ENCODE measurements at places on chromosomes 3 and 15.

DNA sequence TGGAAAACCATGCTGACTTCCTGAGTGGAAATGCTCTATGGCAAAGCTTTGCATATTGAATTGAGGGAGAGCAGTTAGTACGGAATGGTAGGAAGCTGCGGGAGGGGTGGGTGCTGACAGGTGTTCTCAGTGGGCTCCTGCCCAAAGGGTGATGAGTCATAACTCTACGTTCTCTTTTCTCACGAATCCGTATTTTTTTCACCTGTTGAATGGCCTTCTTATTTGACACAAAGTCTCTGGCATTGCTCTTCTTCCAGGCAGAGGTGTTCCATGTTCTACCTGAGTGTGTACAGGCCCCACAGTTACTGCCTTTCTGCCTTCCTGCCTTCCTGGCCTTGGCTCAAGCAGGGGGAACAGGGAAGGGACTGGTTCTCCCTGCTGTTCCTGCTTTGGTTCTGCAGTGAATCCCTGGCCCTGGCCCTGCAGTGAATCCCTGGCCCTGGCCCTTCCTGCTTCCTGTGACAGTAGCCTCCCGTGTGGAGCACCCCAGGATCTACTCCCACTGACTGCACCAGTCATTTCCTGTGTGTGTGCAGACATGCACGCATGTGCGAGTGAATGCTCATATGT lies 31.9 kb downstream of the TRAK1 start:
- no peak for DNase-seq

GRCh38 chr3:172232579-172233212 lies 193.3 kb downstream of the FNDC3B start:
- DNase-seq: no peak

- no peak for DNase-seq
These were observed 34.5 kb downstream of the SLCO2A1 start for GRCh38 chr3:133995264-133995663.

GRCh38 chr3:12972781-12973702 lies 100.2 kb downstream of the IQSEC1 start:
- DNase-seq: no peak

DNA sequence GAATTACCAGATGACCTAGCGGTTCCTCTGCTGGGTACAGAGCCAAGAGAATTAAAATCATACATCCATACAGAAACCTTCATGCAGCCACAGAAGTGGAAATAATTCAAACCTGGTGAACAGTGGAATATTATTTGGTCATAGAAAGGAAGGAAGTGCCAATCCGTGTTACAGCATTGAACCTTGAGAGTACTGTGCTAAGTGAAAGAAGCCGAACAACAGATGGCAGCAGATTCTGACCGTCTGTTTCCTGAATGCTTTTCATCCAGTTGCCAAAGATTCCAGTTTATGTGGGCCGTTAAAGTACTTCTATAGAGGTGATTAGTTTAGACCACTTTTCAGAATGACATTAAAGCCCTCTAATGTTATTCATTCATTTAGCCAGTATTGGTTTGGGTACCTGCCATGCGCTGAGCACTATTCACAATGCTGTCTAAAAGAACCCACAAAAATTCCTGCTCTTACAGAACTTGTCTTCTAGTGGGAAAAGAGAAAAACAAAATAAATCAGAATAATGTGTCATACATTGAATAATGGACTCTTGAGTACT lies 45.8 kb upstream of the SENP5 start:
- DNase-seq: no peak

- no peak for DNase-seq
These were observed 72.7 kb downstream of the GSK3B start for GRCh38 chr3:120021523-120021922.

- no peak for DNase-seq
These were observed 17.7 kb downstream of the SEC62 start for GRCh38 chr3:169984292-169984691.

- DNase-seq: no peak
These were observed 14.2 kb downstream of the NR1D2 start for GRCh38 chr3:23959135-23959900.

DNA sequence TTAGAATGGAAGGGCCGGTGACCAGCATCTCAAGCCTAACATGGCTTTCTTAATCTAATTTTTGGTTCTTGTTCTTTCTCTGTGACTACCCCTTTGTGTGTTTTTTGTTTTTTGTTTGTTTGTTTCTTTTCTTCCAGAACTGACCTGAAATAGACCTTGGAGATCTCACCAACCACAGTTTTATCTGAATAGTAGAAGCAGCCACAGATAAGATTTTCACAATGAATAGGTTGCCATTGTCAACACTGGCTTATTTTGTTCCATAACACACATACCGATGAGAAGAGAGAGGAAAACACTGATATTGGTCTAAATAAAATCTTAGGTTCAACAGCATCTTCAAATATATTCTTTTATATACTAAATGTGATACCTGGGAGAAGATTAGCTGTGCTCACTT lies 11.5 kb downstream of the ILDR1 start:
- no peak for DNase-seq

DNA sequence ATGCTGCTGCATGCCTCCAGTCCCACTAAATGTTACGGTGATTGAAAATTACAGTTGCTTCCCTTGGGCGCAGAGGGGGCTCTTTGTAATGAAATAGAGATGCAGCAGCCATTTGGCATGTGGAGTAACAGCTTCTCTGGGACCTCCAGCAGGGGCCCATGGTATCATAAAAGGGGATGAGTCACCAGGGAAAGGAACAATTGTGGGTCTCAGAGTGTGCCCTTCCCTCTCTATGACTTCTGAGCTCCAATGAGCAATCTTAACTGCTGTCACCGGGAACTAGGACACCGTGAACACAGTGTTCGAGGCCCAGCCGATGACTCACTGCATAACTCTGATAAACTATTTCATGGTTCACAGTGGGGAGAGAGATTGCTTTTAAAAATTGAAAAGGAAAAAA lies 164.8 kb upstream of the NUDT16 start:
- no peak for DNase-seq

- no peak for DNase-seq
These were observed 3.5 kb downstream of the CCK start for GRCh38 chr3:42262525-42262924.

- DNase-seq: no peak
These were observed 181.1 kb downstream of the GBE1 start for GRCh38 chr3:81580355-81580754.

GRCh38 chr15:97461226-97461625 lies 499.3 kb upstream of the ARRDC4 start:
- no peak for DNase-seq

GRCh38 chr15:71649894-71650293 lies 160.5 kb upstream of the NR2E3 start:
- DNase-seq: no peak

- no peak for DNase-seq
These were observed 20.1 kb upstream of the PPIB start for GRCh38 chr15:64182859-64183370.

DNA sequence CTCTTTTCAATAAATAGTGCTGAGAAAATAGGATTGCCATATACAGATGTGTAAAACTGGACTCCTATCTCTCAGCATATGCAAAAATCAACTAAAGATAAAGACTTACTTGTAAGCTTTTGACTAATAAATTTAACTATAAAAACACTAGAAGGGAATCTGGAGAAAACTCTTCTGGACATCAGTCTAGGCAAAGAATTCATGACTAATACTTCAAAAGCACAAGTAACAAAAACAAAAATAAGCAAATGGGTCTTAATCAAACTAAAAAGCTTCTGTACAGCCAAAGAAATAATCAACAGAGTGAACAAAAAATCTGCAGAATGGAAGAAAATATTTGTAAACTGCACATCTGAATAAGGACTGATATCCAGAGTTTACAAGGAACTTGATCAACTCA lies 1122.2 kb downstream of the TBL1XR1 start:
- no peak for DNase-seq

DNA sequence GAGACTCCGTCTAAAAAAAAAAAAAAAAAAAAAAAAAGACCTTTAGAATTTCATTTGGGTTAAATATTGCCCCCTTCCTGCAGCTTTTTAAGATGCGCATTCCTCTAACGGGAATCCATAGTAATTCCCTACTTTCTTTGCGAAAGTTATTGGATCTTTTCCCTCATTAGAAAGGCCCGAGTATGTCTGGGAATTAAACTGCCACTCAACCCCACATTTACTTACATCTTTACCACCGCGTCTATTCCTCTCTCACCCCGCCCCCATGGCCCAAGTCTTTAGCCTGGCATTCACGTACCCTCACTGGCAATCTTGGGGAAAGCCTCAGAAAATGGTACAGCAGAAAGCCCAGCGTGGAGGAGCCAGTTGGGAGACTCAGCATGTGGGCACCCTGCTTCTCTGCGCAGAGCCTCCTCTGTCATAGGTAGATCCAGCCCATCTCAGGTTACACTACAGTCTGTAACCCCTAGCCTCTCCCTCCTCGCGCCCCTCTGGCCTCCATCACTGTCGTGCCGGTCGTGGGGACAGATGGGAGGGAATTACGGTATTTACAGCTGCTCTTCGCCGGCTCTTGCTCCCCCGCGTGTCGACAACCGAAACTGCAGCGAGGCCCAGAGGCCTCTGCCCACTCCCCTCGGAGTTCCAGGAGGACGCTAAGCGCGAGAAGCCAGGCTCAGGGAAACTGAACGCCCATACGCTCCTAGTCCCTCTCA lies 6.4 kb upstream of the ANKDD1A start:
- no peak for DNase-seq
